Activated CD8-positive, alpha-beta memory T cell treated with anti-CD3 and anti-CD28 coated beads, Interleukin-2, amount 50 U/mL, for 4 hours (primary cell): ENCODE measurements at places on chromosomes 4 and X.

DNA sequence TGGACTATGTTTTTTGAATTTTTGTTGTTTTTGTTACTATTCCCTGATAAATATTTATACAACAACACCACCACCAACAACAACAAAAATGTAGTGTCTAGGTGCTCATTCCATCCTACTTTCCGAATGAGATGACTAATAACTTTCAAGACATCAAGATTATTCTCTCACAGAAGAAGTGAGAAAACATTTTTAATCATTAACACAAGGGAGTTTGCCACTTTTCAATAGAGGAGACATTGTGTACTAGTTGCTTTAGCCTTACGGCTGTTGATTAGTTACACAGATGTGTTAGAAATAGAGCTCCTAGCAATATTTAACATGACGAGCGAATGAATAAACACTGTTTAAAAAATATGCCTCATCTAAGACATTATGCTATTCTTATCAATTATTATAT lies 898.8 kb downstream of the C4orf33 start:
- DNase-seq: no peak

GRCh38 chr4:52106660-52107059 lies 55.6 kb downstream of the SPATA18 start:
- no peak for DNase-seq

GRCh38 chr4:3291411-3291968 lies 1.3 kb upstream of the RGS12 start:
- no peak for DNase-seq

DNA sequence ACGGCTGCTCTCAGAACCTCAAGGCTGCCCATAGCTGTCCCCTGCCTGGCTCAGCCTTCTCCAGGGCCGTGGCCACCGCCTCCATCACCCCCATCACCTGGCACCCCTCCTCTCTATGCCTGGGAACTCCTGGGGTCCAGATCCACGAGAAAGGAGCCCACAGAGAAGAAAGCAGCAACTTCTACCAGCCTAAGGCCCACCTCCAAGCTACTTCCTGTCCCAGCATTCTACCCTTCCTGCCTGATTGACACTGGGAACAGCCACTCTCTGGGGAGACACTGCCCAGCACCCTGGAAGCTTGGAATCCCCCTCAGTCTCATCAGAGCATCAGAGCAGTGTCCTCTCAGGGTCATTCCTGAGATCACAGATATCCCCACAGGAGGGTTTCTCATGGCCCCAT lies 36.9 kb upstream of the PROM1 start:
- DNase-seq: no peak

DNA sequence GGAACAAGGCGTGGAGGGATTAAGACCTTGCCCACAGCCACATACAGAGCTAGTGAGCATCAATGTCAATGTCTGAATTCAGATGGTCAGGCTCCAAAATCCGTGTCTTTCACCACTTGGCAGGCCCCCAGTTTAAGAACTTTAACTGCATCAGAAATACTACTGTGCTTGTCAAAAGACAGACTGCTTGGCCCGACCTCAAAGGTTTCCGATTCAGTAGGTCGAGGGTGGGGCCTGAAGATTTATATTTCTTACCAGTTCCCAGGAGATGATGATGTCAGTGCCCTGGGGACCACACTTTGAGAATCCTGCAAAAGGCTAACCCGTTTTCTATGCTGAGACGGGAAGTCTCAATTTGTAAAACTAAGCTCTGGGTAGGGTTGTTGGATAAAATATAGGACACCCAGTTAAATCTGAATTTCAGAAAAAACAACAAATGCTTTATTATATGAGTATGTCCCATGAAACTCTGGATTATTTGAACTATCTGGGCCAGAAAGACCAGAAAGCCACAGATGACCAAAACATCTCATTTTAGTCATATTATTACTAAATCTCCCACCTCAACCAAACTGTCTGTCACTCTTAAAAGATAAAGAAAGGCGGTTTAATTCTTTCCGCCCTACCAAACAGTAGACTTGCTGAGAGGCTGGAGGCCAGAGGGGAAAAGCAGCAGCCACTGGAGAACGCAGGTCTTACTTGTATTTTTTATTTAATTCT lies 42.7 kb downstream of the GATB start:
- no peak for DNase-seq

- no peak for DNase-seq
Observed at GRCh38 chr4:3399277-3400194, 42.2 kb upstream of the HGFAC start.

GRCh38 chr4:78312989-78313753 lies 238.4 kb upstream of the ANXA3 start:
- DNase-seq: no peak

DNA sequence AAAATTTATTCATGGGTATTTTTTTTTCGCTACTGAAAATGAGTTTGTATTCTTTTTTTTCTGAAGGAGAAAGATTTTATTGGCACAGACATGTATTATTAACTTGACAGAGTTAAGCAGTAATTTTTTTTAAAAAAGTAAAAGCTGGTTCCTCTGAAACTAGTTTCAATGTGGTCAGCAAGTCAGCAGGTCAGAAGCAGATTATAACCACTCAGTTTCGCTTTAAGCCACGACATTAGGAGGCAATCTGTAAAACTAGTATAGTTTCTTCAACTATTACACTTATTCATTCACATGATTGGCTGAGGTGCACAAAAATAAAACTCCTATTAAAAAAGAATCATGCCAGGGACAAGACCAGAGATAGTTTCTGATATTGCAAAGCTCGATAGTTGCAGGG lies 714.2 kb upstream of the PCDH7 start:
- DNase-seq: no peak

DNA sequence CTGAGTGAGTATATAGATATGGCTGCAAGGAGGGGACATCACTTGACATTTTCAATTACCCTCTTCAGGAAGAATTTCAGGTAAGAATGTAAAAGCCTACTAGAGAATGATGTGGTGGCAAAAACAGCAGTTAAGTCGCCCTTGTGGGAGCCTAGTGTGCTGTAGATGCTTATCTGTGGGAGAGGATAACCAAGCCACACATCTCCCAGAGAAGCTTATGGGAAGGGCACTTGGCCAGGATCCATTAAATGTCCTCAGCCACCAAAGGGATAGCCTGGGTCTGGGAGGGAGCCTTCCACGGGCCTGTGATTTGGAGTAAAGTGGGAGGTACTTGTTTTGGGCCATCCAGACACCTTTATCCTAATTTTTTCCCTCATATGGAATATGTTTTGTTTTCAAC lies 41.3 kb upstream of the BCLAF3 start:
- no peak for DNase-seq

DNA sequence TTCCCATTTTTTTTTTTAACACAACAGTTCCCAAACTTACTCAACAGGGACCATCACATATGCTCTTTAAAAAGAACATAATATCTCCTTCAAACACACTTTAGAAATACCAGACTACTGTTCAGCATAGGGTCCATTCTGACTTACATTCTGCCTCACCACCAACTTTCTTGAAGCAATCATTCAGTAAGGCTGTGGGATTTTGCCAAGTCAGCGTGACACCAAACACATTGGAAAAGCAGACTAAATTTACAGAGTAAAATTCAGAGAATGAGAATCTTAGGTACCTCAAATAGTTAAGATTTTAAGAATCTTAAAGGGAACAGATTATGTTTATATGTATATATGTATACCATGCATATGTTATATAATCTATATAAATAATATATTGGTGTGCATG lies 7.2 kb upstream of the PUDP start:
- DNase-seq: no peak

GRCh38 chr4:185086053-185086452 lies 57.0 kb upstream of the SLC25A4 start:
- no peak for DNase-seq

GRCh38 chr4:143357161-143357845 lies 20.6 kb downstream of the GAB1 start:
- no peak for DNase-seq

DNA sequence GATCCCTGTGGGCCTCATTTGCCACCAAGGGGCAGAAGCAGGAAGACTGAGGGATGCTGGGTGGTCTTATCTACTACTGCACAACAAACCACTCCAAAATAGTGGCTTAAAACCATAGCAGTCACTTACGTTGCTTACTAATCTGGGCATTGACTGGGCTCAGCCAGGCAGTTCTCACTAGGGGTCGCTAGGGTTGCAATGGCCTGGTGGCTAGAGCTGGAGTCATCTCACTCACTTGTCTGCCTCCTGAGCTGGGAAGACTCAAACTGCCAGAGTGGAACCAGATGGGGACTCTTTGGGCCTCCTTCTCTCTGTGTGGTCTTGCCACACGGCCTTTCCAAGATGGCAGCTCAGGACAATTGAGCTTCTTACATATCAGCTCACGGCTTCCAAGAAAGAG lies 216.3 kb upstream of the BCOR start:
- no peak for DNase-seq

GRCh38 chr4:38943343-38943742 lies 75.7 kb downstream of the FAM114A1 start:
- DNase-seq: no peak

DNA sequence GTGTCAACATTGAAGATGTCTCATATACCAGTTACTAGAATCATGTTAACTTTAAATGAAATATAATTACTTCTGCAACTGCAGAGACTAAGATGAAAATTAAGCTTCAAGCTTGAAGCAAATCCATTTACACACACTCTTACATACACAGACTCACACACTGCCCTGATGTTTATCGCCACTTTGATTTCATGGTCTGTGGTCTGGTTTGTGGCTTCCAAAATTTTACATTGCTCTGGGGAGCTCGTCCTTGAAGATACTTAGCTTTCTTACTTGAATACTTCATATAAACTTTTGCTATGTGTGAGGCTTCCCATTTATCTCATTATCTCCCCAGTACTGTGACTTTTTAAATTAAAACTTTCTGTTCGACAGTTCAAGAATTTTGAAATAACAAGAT lies 35.8 kb downstream of the ARHGEF38 start:
- no peak for DNase-seq

DNA sequence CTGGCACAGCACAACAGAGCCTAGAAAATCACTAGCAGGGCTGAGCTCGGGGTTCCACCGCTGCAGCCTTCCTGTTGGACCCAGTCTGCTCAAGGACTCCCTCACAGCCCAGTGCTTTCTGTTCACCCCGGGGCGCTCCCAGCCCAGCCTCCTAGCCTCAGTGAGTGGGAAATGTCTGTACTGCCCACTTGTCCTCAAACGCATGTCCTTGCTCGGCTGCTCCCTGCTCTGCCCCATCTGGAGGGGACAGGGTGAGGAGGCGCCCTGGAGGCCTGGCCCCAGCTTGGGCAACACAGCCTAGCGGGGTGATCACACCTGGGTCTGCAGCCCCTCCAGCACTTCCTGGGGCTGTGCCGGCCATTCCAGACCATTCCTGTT lies 11.9 kb upstream of the CCNQ start:
- DNase-seq: no peak

- DNase-seq: no peak
Observed at GRCh38 chr4:58138786-58139668, 1028.8 kb upstream of the IGFBP7 start.

- DNase-seq: no peak
Observed at GRCh38 chr4:122992057-122992456, 69.7 kb upstream of the NUDT6 start.

GRCh38 chr4:111066001-111066400 lies 443.1 kb upstream of the PITX2 start:
- no peak for DNase-seq

- DNase-seq: no peak
Observed at GRCh38 chrX:107755721-107756120, 19.9 kb downstream of the TSC22D3 start.

- no peak for DNase-seq
Observed at GRCh38 chr4:134470544-134470943, 269.0 kb upstream of the PABPC4L start.

DNA sequence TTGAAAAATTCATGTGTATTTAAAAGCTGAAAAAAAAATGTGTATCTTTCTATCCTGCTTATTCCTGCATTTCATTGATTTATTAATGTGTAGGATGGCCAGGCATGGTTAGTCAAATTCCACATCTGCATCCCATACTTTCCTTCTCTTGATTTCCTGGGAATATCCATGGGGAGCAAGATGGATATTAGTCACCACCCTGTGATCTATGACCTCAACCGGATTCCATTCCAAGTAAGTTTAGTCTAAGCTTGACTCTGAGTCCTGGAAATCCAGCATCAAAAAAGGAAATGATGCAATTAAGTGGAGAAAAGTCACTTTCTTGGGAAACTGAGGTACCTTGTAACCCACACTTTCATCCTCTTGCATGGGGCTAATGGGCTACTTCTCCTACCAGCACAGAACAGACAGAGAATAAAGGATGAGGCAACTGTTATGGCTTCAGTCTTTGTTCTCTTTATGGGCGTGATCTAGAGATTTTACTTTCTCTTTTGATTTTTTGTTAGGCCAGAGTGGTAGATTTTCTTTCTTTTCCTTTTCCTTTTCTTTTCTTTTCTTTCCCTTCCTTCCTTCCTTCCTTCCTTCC lies 17.1 kb upstream of the BEX4 start:
- DNase-seq: no peak

- peak; percentile 42 for DNase-seq
Observed at GRCh38 chrX:65821721-65822496, 154.5 kb downstream of the MSN start.

DNA sequence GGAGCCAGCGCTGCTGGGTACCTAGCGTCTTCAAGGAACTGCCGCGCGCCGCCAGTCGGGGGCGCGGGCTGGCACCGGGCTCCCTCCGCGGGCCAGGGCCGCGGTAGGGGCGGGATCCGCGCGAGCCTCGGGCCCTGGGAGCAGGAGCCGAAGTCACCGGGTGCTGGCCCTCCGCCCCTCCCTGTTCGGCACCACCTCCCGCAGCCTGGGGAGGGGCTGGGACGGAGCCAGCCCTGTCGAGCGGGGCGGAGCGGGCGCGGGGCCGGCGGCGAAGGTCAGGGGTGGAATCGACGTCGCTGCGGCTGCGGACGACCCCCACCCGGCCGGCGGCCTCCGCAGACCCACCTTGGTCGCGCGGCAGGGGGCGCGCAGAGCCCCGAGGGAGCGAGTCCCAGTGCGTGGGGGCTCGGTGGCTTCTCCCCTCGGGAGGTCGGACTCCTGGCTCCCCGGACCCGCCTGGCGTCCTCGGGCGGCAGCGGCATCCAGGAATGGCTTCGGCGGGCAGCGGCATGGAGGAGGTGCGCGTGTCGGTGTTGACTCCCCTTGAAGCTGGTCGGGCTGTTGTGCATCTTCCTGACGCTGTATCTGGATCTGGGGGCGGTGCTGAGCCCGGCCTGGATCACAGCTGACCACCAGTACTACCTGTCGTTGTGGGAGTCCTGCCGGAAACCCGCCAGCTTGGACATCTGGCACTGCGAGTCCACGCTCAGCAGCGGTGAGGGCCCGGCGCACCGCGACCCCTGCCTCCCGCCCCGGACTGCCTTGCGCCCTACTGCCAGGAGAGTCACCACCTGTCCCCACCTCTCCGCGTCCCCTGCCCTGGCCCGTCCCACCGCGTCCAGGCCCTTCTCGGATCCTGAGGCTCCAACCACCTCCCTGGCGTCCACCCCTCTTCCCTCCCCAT lies 50.5 kb upstream of the FAM47C start:
- no peak for DNase-seq

DNA sequence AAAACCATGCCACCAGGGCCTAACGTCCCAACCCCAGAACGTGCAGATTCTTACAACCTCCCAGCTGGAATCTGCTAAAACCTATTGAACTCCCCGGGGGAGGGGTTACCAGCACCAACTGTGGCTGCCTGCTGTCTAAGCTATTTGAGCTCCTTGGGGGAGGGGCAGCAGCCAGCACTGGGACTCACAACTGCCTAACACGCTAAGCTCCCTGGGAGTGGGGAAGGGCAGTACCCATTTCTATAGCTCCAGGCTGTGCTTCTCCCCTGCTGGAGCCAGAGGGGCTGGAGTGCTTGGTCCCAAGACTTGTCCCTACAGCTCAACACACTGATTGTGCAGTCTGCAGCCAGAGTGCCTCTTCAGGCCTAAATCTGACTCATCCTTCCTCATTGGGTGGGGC lies 459.8 kb upstream of the FGF16 start:
- DNase-seq: no peak

- no peak for DNase-seq
Observed at GRCh38 chrX:9859711-9860555, 73.7 kb downstream of the SHROOM2 start.
